Left cardiac atrium (tissue), 4 donors: ENCODE measurements at places on chromosomes 3 and 15.

DNA sequence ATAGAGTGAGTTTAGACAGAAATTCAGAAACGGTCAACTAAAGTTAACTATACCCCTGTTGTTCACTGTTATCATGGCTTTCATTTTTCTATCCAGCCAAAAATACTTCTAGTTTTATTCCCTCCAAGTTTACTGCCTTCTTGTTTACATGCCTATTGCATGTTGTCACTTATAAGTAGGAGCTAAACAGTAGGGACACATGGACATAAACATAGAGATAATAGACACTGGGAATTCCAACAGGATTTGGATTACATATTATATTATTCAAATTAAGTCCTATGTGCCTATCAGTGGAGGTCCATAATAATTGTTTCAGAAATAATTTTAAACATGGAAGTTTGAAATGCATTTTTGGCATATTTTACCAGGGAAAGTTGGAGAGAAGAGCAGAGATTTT lies 269.1 kb upstream of the ZNF717 start:
- no peak for DNase-seq

DNA sequence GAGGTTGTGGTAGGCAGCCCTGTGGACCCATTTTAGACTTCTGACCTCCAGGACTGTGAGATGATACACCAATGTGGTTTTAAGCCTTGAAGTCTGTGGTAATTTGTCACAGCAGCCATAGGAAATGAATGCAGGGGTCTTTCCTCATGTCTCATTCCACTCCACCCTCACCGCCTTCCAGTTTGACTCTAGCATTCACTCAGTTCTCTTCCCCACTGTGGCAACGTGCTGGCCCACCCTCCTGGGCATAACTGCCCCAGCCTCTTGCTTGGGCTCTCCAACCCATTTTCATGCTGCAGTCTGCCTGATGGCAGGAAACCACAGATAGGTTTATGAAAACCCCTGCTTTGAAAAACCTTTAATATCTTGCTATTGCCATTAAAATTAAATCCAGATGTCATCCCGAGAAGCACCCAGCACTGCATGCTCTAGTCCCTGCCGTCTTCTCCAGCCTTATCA lies 7.3 kb upstream of the TRNT1 start:
- no peak for DNase-seq

- DNase-seq: no peak
Observed at GRCh38 chr3:64343689-64344430, 118.6 kb upstream of the PRICKLE2 start.

DNA sequence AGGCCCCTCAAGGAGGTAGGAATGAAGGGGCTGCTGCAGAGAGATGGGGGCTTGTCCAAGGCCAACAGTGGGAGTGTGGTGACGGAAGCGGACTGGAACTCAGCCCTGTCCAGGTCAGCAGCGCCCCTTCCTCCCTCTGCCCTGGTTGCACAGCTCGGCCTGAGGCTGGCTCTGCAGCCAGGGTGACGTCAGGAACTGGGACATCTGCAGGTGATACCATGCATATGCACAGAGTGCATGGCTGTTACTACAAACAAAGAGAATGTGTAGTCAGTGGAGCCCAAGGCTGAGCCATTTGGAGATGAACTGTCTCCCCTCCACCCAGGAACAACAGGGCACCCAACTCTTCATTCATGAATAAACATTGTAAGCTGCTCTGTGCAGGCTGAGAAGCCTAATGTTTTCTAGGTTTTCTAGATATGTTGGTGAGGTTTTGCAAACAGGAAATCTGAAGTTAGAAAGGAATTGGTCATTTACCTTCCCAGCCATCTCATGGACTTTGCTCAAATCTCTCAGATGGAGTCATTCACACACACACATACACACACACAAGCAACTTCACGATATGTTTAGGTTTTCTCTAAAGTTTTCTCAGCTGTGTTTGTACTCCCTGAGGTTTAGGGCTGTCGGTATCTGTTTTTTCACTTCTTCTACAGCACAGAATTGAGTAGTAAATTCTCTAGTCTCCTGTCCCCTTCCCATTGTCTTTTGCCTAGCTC lies 117.2 kb downstream of the TLE3 start:
- DNase-seq: no peak

GRCh38 chr3:120854908-120855526 lies 53.0 kb upstream of the STXBP5L start:
- no peak for DNase-seq

GRCh38 chr15:70507772-70508371 lies 255.5 kb downstream of the UACA start:
- DNase-seq: no peak

DNA sequence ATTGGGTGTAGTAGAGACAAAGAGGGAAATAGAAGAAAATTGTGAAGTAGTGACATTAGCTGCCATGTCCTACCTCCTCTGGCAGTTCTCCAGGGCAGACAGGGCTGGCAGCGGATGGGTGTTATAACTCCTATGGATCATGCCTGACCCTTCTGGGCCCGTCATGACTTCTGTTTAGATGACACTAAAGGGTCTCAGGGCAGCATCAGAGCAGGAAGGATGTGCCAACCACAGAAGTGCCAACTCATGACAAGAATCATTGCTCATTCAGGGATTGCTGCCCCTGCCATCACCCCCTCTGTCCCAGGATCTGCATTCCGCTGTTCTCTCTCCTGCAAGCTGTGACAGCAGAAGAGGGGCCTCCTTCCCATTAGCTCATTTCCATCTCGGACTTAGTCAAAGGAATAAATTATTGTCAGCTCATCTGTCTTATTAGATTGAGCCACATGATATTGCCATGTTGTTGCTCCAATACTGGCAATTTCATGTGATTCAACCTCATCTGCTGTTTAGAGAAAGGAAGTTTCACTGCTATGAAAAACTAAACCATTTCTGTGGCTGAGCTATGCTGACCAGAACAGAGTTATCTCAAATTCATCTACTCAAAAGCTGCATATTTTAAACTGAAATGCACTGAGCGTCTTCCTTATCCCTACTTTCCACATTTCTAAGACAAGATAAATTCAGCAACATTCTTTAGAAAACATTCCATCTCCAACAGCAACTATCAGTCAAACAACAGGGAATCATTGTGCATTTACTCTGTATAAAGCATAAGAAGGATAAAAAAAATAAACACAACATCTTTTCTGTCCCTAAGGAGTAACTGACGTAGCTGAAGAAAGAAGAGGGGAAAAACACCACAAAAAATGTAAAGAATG lies 271.6 kb downstream of the FHIT start:
- DNase-seq: no peak

GRCh38 chr15:94576889-94577533 lies 345.6 kb downstream of the MCTP2 start:
- DNase-seq: peak; percentile 24

DNA sequence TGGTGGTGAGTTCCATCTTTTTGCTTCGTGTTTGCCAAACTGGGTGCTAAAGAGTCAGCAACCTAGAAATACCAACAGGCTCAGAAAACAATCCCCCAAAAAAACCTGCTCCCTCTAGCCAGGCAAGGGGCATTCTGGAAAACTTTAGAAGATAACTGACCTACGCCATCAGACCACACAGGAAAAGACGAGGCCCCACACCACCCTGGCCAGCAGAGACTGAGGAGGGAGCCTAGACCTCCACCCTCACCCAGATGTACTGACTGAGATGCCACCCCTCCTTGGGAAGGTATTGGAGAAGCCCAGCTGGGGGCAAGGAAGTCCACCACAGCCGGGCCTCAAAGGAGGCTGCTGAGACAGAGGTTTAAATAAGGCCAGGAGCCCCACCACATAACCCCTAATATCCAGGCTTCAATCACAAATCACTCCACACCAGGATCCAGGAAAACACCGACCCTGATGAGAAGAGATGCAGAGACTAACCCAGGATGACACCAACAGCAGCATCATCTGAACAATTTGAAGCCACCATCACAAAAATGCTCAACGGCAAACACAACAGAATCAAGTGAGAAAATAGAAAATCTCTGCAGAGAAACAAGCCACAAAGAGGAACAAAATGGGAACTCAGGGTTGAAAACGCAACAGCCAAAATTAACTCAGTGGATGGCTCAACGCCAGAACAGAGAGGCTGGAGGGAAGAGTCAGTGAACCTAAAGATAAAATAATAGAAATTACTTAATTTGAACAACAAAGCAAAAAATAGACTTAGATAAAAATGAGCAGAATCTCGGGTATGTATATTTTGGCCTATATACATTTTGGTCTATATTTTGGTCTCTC lies 61.0 kb downstream of the TPRA1 start:
- DNase-seq: no peak

- no peak for DNase-seq
Observed at GRCh38 chr3:64945171-64945729, 257.4 kb upstream of the ADAMTS9 start.

- DNase-seq: no peak
Observed at GRCh38 chr15:60795889-60796288, 316.9 kb upstream of the ICE2 start.

- DNase-seq: no peak
Observed at GRCh38 chr3:187709155-187709554, 6.8 kb upstream of the RTP2 start.

GRCh38 chr3:11034309-11034985 lies 41.9 kb downstream of the SLC6A1 start:
- DNase-seq: no peak

GRCh38 chr3:13301286-13301987 lies 118.7 kb downstream of the NUP210 start:
- DNase-seq: no peak

GRCh38 chr15:48267766-48268165 lies 61.7 kb downstream of the SLC12A1 start:
- DNase-seq: no peak

- DNase-seq: no peak
Observed at GRCh38 chr3:47407896-47408838, 27.3 kb downstream of the PTPN23 start.

- DNase-seq: no peak
Observed at GRCh38 chr15:81473946-81474345, 99.9 kb upstream of the TMC3 start.

GRCh38 chr3:187242900-187243299 lies 45.6 kb downstream of the RTP1 start:
- DNase-seq: no peak

- DNase-seq: peak; percentile 55
Observed at GRCh38 chr3:16512435-16513140, 911 bp downstream of the RFTN1 start.

DNA sequence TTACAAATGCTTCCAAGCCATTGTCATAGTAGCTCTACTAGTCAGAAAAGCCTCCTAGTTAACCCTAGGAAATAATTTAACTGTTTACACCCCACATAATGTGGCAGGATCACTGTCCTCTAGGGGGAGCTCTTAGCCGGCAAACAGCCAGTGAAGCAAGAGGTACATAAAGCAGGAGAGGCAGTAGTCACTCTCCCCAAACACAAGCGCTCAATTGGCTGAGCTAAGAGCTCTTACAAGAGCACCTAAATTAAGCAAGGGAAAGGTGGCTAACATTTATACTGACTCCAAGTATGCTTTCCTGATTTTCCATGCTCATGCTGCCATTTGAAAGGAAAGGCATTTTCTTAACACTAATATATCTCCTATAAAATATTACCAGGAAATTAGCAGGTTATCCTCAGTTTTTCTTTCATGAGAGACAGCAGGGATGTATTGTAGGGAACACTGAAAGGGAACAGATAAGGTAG lies 37.6 kb downstream of the NCEH1 start:
- peak; percentile 54 for DNase-seq

DNA sequence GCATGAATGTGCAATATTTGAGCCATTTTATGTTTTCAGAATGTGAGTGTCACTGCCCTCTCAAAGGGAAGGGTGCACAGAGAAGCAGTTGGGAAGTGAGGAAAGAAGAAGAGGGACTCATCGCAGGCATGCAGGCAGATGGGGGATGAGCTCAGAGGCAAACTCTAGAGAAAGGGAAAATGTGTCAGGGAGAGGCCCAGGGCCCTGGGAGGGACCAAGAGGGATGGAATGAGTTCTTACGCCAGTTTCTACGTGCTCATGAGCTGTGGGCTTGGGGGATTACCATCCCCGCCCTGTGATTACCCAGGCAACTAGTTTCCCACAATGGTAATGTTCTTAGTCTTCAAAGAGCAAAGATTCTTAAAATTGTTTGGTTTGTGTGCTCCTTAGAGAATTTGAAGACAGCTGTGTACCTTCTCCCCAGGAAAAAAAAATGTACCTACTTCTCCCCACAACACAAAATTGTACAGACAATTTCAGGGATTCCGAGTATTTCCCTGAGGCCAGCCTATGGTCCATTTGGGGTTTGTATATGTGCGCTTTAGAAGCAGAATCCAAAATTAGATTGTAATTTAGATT lies 17.8 kb downstream of the GCSAM start:
- DNase-seq: no peak

DNA sequence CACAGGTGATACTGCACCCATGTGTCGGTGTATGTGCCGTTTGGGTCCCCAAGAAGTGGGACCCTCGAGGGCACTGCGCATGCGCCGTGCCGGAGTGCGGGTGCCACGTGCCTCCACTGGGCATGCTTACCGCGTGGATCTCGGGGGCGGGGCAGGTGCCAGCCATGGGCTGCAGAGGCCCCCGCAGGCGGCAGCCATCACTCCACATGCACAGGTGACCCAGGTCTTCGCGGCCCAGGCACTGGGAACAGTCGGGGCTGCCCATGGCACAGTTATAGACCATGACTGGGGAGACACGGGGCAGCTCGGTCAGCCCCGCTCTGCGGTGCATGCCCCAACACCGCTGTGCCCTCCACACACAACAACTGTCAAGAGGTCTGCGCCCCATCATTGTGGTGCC lies 31.2 kb downstream of the H1-8 start:
- no peak for DNase-seq

- DNase-seq: no peak
Observed at GRCh38 chr3:159146856-159147435, 345.1 kb downstream of the MFSD1 start.

- no peak for DNase-seq
Observed at GRCh38 chr15:35197754-35198153, 112.7 kb upstream of the NANOGP8 start.

DNA sequence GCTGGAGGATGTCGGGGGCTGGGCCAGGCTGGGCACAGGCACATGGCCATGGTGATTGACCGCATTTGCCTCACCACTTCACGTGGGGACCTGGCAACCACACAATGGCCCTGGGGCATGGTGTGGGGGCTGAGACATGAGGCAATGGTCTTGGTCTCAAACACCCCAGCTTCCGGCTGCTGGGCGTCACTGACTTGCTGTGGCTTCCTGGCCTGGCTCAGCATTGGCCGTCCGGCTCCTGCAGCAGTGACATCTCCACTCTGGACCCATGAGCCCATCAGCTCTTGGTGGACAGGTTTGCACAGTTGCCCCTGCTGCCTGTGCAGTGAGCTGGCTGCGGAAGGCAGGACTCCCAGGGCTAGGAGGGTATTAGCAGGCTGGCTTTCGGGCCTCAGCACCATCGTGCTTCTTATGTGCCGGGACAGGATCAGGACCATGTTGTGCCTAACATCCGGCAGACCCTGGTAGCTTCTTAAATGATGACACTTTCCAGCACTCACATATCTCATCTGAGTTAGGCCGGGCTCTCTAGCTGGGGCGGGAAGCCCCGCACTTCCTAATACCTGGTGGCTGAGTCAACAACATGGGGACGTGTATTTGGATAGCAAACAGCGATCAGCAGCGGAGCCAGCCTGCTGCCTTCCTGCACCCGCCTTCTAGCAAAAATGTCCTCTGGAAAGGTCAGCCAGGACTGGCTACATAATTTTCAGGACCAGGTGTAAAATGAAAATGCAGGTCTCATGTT lies 34.1 kb downstream of the ZNF710 start:
- DNase-seq: peak; percentile 65

GRCh38 chr3:134008630-134009156 lies 21.0 kb downstream of the SLCO2A1 start:
- no peak for DNase-seq
